ENCODE measurements at places on chromosomes 11 and 22.

GRCh38 chr11:14310679-14311078 is 48.3 kb downstream of the RRAS2 start:
- DNase-seq = no peak

DNA sequence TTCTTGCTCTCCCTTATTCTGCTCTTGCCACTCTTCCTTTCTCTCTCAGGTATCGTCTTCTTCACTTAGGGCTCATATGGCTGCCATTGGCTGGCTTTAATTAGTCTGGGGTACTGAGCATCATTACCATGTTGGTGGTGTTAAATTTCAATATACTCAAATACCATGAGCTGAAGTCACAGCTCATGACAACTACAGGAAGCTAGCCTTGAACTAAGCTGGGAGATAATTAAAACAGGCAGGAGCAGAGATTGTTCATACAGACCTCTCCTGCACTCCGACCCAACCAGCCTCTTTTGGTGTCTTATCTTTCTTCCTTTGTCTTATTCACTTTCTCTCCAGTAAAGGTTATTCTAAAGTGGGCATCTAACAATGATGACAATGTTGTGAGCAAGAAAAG is 130.9 kb upstream of the BLID start:
- no peak for DNase-seq

GRCh38 chr22:37933711-37934376 is 19.6 kb downstream of the C22orf23 start:
- DNase-seq = peak; percentile 65

DNA sequence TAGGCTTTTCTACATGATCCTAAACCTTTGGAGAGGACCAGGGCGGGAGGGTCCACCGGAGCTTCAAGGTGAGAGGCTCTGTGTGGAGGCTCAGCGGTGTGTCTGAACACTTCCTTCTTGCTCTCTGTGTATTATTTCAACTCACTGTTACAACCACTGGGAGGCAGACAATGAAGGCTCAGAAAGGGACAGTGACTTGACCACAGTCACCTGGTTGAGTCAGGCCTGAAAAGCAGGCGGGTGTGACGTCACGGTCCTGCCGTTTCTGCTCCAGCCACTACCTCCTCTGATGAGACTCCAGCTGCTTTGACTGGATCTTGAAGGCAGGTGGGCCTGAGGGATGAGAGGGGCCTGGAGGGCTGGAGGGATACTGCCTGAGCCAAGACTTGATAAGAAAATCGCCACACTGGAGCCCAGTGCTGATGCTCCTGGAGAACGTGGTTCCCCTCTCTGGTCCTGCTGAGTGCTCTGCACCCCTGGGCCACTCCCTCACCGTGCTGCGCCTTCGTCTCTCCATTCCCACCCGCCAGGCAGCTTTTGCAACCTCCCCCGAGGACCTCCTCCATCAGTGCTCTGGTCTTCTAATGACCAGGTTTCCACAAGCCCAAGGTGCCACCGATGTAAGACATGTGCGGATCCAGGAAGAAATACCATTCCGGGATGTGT is 27.9 kb downstream of the KCNC1 start:
- DNase-seq = no peak

- DNase-seq = no peak
These were observed 43.8 kb downstream of the BMAL1 start for GRCh38 chr11:13321431-13321830.

All from stimulated activated CD8-positive, alpha-beta memory T cell treated with anti-CD3 and anti-CD28 coated beads, Interleukin-4, amount 100 ng/mL, for 1 hour (primary cell).